ENCODE measurements at places on chromosomes 16 and 17.

GRCh38 chr17:77915594-77916021 is 42.9 kb upstream of the TNRC6C start:
- DNase-seq: no peak

DNA sequence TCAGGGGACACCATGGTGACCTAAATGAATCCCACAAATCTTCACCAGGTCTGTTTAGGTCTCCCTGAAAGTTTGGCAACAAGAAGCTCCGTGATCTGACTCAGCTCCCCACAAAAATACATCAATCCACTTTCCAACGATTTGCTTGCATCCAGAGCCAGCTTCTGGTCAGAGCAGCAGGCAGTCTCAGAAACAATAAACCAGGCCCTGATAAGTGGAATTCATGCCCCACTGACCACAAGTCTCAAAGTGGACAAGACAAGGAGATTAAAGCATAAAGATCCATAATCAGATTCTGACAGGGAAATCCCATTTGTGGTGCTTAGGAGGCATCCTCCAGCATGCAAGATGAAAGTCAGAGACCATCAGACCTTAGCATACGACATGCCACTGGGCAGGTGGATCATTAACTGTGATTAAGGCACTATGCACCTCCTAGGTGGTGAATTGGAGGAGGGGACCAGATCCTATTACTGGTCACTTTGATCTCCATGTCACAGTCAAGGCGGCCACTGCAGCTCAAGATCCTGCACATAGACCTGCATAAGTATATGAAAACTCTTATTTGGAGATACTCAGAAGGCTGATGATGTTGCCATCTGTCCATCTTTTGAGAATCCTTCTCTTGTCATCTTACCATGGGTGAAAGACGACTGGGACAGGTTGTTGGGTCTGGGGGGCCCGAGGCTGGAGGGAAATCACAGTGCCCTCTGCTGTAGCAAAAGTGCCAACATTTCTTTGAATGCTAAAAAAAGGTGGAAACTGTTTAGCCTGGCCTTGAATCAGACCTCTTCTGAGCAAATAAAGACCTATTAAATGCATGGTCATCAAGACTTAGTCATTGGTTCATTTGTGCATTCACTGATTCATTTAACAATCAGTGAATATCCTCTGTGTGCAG is 309.2 kb upstream of the CCL2 start:
- DNase-seq: no peak

GRCh38 chr17:48592057-48592514 is 1.5 kb downstream of the HOXB5 start:
- no peak for DNase-seq

DNA sequence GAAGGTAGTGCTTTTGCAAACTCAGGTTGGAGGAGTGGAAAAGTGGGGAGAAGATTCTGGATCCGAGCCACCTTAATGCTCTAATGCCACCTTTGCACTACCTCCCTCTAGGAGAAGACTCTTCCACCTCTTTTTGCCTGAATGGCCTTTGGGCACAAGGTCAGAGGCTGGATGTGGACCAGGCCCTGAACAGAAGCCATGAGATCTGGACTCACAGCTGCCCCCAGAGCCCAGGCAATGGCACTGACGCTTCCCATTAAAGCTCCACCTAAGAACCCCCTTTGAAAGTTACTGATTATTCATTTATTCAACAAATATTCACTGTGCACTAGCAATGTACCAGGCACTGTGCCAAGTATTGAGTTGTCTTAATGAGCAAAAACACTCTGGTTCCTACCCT is 3.2 kb downstream of the SHBG start:
- DNase-seq: no peak

- no peak for DNase-seq
These were observed 14.1 kb upstream of the CCDC154 start for GRCh38 chr16:1458336-1458976.

DNA sequence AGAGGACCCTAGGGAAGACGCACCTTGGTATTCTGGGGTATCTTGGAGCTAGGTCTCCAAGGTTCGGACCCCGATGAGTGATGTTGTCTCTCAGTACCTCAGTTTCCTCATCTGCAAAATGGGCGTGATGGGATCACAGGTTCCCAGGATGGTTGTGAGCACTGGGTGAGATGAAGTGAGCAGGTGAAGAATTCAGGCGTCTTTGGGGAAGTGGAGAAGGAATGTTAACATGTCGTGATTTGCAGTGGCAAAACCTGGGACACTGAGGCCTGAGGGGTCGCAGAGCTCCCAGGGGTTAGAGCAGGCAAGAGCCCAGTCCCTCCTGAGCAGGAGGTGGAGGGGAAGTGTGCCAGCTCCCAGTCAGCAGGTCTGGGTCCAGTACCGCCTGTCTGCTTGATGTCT is 215.1 kb upstream of the GSE1 start:
- DNase-seq: no peak

- no peak for DNase-seq
These were observed 31.8 kb downstream of the NSMCE1 start for GRCh38 chr16:27236635-27237218.

GRCh38 chr17:57505841-57506773 is 239.0 kb downstream of the CCDC182 start:
- DNase-seq: no peak

GRCh38 chr16:11016524-11016988 is 72.2 kb downstream of the CLEC16A start:
- DNase-seq: no peak

DNA sequence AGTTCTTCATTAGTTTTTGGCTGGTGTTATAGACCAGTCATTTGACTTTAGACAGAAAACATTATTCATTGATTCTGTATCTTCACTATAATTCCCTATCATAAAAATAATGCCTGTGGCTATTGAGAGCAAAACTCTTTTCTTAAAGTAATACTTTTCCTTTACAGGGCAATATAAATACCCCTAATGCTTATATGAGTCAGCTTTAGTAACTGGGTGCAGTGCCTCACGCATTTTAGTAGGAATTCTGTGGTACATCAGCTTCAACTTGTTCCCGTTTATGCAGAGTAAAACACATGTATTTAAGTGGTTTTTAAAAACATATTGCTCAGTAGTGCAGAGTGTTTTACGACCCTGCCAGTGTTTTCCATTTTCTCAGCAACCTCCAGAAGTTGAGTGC is 68.1 kb downstream of the SEC14L1 start:
- DNase-seq: no peak

GRCh38 chr17:46046957-46047356 is 47.9 kb downstream of the STH start:
- no peak for DNase-seq

- no peak for DNase-seq
These were observed 14.0 kb downstream of the MPP3 start for GRCh38 chr17:43818966-43819365.

GRCh38 chr17:33651686-33652085 is 358.6 kb upstream of the ASIC2 start:
- no peak for DNase-seq

- DNase-seq: no peak
These were observed 126.0 kb downstream of the MGAT5B start for GRCh38 chr17:76994237-76994637.

GRCh38 chr16:20879175-20880040 is 20.8 kb downstream of the DCUN1D3 start:
- no peak for DNase-seq

DNA sequence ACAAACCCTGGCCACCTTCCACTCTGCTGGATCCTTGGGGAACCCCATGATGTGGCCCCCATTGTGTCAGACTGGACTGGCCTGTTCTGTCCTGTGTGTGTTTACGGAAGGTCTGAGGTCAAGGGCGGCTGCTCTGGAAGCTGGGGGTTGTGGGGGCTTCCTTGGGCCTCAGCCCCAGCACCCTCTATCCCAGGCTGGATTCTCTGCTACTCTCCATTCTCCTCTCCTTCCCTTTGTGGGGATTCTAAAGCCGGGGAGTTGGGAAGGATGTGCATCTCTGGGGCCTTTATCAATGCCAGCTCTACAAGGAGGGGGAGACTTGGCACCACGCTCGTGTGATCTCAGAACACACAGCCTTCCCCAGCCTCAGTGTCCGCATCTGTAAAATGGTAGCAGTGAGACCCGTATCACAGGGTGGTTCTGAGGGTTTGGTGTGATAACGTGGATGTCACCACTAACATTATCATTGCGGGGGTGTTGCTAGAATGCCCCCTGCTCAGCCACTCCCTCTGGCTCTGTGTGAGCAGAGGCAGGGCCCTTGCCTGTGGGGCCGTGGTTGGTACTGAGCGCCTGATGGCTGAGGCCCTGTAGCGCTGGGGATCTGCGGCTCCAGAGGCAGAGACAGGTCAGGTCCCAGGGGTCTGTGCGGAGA is 18.1 kb downstream of the ADGRG1 start:
- DNase-seq: no peak

Measured in activated T-cell treated with anti-CD3 and anti-CD28 coated beads, Interleukin-2, amount 50 U/mL, for 1 hour (primary cell).